ENCODE measurements at places on chromosomes 4 and X. TPM values are rescaled to one million over a fixed set of nuclear protein-coding genes. Genes with fewer than 3 reads are reported as not detected.

SYP gene
- 11.2 TPM for total RNA-seq

DDX53 gene
- total RNA-seq, result not detected

AKAP14 gene
- 0.66 TPM for total RNA-seq

COL25A1 gene
- not detected for total RNA-seq

GABRG1 gene
- not detected for total RNA-seq

- DNase-seq, result no peak
Observed at GRCh38 chrX:70922774-70923473, 8.0 kb downstream of the SLC7A3 start.

DNA sequence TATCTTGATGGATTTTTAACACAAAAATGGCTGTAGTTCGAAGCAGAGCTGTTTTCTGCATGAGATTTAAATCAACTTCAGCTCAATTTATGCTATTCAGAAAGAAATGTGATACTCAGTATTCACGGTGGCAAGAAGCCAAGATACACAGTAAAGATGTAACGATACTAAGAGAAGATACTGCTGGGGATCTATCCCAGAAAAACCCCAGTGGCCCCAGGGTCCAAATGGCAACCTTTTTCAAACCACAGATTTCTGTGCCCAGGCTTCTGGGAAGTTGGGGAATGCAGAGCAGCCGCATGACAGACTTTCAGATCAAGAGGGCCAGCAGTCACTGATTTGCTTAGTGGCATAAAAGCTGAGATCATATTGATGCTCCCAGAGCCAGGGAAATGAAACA, 353.9 kb downstream of the AFF2 start:
- no peak for DNase-seq

- no peak for DNase-seq
Observed at GRCh38 chrX:20224814-20225487, 41.8 kb downstream of the RPS6KA3 start.

- DNase-seq, result no peak
Observed at GRCh38 chrX:141724186-141724585, 25.6 kb upstream of the SPANXD start.

- no peak for DNase-seq
Observed at GRCh38 chr4:48489683-48490011, 405 bp upstream of the ZAR1 start.

DNA sequence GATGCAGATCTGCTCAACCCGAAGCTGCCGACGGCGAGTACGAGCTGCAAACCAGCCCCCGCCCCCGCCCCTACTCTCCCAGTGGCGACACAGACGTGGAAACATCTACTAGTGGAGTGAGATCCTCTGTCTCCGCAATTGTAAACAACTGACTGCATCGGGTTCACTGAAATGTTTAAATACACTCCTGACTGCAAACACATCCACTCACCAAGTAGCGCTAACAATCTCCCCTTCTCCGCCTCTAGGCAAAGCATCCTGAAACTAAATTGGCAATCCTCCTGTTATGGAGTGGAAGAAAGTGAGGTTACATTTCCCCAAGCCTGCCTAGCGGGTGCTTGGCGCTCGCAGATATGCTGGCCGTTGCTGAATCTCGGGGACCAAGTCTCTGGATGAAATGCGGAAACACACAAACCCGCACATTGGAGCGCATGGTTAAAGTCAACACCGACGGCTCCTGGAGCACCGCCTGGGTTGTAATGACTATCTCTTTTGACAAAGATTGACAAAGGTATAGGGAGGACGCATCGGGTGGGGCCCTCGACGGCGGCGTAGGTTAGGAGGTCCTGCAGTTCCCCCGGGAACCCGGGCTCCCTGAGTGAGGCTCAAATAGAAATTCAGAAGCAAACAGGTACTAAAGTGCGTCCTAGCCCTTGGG, 117.0 kb upstream of the TEX13C start:
- no peak for DNase-seq

DNA sequence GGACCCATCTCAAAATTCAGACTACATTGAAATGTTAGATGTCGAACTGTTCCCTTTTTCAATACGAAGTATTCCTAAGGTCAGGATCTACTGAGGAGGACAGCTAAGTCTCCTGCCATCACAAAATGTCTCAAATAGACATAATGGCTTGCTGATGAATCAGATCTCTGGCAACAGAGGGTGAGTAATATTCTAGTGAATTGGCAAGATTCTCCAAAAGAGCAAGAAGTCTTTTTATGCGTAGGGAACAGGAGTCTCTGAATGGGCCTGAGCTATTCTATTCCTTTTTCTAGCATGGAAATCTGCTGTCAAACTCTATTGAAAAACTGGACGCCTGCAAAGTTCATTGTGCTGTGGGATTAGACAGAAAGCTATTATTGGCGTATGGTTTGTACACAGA, 145.4 kb downstream of the FNIP2 start:
- DNase-seq, result no peak

GRCh38 chr4:107094976-107095375, 58.9 kb upstream of the DKK2 start:
- DNase-seq, result no peak

- DNase-seq, result no peak
Observed at GRCh38 chrX:30253257-30253656, 6.3 kb downstream of the MAGEB1 start.

- no peak for DNase-seq
Observed at GRCh38 chrX:149129767-149130166, 375.3 kb downstream of the IDS start.

DNA sequence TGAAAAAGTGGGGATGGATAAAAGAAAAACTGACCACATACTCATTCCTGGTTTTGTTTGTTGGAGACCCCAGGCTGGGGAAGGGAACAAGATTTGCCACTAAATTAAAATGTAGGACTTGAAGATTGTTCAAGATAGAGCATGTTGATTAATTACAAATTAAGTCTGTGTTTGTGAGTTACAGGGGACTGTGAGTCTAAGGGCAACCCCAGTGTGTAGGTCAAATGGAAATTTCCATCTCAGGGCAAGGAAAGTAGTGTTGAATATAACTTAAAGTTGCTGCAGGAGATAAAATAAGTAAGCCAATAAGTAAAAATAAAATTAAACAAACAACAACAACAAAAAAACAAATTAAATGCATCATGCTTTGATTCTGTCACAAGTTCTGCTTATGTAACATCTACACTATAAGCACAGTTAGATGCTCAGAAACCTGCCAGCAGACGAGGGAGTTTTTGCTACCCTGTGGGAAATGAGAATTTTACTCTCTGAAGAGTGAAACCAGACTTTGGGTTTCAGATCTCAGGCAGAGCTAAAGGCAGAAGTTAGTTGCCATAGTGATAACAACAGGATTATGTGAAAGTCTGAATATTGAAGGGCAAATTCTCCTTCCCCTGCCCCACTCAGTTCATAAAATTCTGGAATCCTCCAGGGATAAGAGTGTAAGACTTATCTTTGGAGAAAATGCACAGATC, 352.3 kb downstream of the GRXCR1 start:
- DNase-seq, result no peak

- DNase-seq, result no peak
Observed at GRCh38 chr4:73615613-73616012, 4.6 kb downstream of the RASSF6 start.

All from activated naive CD4-positive, alpha-beta T cell treated with anti-CD3 and anti-CD28 coated beads, Interleukin-2, amount 50 U/mL, for 72 hours (primary cell).